ENCODE measurements at places on chromosomes 2 and 18.

DNA sequence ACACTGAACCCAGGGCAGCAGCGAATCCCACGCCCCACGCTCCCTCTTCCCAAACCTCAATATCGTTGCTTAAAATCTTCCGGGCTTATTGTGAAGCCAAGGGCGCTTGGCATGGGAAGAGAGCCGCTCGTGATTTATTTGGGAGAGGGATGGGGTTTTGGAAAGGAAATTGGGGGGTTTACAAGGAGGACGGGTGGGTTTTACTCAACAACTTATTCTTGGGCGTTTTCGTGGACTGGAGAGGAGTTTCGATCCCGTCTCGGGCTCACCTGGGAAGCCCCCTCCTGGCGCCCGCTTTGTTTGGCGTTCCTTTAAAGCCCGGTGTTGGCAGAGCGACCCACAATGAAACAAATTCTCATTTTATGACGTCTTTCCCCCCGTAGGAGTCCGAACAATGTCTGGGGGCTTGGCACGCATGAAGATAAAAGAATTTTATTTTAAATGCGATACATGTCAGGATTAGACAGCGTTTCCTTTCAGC is 135.3 kb downstream of the INSIG2 start:
- DNase-seq: peak; percentile 46

- peak; percentile 38 for DNase-seq
Observed at GRCh38 chr2:158822193-158822592, 27.1 kb downstream of the DAPL1 start.

DNA sequence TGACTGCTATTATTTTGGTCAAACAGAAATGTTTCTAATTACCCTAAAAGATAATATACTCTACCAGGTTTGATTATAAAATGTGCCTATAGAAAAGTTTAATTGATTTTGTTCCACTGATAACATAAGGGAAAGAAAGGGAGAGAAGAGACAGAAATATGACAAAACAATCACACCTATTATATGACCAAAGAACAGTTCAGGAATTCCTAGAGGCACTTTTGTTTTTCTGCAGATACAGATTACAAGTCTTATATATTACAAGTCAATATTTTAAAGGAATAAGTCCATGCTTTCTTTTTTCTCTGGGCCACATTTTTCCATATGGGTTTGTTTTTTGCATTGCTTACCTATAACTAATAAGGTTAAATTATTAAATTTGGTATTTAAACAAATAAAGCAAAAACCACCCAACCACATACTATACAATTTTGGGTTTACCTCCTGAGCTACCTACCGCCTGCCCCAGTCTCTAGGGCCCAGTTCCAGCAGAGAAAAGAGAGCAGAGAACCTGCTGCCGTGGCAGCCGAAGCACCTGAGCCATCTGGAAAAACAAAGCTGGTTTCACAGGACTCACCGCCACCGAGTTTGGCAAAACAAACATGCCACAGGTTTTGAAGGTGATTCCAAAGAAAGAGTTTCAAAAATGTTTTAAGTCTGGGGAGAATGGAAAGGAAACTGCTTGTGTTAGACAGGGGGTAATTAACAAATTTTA is 92.1 kb downstream of the DYM start:
- DNase-seq: no peak

- no peak for DNase-seq
Observed at GRCh38 chr2:105909215-105909614, 164.5 kb downstream of the NCK2 start.

- DNase-seq: no peak
Observed at GRCh38 chr2:170122883-170123547, 54.9 kb upstream of the MYO3B start.

- no peak for DNase-seq
Observed at GRCh38 chr2:69685321-69686048, 41.9 kb upstream of the AAK1 start.
